ENCODE measurements at places on chromosomes 7 and 10.

DNA sequence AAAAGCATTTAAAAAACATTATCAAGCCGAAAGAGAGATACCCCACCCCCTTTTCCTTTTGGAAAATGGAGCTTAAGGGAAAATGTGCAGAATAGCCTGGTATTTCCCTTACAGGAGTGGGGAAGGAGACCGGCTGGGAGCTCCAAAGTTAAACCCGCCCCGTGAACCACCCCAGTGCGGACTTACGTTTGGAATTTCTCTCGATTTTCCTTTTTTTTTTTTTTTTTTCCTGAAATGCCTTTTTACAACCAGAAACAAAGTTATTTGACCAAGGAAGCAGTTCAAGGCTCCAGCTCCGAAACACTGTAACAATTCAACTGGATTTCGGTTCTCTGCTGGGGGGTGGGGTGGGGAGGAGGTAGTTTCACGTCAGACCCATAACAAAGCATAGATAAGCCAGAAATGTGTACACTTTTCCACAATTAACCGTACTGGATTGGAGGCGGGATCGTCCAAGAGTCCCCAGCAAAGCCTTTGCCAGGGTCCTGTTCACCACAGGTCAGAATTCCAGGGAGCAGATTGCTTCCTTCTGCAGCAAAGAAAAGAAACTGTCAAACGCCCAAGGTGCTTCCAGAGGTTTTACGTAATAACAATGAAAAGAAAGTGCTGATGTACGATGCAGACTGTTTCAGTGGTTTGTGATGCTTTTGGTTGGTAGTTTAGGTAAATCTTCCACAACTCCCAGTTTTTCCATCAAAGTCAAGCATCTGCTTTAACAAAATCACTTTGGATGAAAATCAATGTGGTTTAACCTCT, 6.7 kb downstream of the SKIDA1 start:
- DNase-seq: no peak

DNA sequence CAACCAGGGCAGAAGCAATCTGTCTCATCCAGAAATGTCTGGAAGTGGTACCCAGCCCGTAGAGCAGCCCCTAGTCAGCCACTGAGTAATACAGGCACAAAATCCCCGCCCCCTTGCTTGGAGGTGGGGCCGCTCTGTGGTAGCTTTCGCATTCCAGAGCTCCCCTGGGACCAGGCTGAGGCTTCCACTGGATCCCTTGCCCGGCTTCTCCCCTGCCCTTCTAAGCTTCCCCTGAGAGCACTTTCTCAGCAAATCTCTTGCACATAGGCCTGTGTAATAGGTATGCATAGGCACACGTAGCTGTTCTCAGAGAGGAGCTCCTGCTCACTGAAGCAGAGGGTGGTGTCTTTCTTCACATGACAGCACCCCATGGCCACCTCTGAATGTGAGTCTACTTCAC, 144.2 kb downstream of the BMS1 start:
- no peak for DNase-seq

- DNase-seq: no peak
Measured at GRCh38 chr7:8560501-8560900, 127.1 kb downstream of the NXPH1 start.

GRCh38 chr10:74883428-74883827, 57.0 kb downstream of the KAT6B start:
- DNase-seq: no peak

GRCh38 chr7:70098133-70098561, 499.9 kb downstream of the AUTS2 start:
- no peak for DNase-seq

- DNase-seq: no peak
Measured at GRCh38 chr10:133156674-133157579, 3.1 kb upstream of the KNDC1 start.

DNA sequence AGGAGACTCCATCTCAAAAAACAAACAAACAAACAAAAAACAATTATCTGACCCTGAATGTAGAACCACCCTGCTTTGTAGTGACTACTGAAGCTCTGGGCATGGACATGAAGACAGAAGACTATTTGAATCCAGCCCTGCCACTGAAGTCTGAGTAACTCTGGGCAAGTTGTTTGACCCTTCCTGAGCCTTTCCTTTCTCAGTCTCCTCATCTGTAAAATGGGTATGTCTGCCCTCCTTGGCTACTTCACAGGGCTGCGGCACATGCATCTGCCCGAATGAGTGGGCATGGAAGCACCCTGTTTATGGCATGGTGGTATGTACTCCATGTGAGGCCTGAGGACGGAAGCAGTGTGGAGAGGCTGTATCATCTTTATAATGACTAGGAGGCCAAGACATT, 22.2 kb upstream of the MALSU1 start:
- no peak for DNase-seq

DNA sequence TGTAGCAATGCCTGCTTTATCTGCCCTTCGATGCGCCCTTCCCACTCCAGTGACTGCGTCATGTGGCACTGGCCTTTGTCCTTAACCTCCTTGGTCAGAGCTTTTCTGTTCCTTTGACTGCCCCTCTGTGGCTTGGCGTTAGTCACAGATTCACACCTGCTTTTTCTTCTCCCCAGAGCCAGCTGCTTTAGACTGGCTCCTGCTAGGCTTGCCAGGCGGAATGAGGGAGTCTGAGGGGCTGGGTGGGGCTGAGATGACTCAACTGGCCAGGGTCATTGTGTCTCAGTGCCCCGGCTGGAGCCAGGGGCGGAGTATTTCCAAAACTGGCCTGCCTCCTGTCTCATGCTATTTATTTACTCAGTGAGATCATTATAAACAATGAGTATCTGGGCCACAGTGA, 194.1 kb downstream of the EMX2 start:
- DNase-seq: no peak

- no peak for DNase-seq
Measured at GRCh38 chr10:43676331-43676730, 27.6 kb upstream of the ZNF32 start.

- no peak for DNase-seq
Measured at GRCh38 chr10:49285232-49285631, 13.7 kb upstream of the C10orf71 start.

- no peak for DNase-seq
Measured at GRCh38 chr10:110502072-110502845, 4.6 kb downstream of the DUSP5 start.

DNA sequence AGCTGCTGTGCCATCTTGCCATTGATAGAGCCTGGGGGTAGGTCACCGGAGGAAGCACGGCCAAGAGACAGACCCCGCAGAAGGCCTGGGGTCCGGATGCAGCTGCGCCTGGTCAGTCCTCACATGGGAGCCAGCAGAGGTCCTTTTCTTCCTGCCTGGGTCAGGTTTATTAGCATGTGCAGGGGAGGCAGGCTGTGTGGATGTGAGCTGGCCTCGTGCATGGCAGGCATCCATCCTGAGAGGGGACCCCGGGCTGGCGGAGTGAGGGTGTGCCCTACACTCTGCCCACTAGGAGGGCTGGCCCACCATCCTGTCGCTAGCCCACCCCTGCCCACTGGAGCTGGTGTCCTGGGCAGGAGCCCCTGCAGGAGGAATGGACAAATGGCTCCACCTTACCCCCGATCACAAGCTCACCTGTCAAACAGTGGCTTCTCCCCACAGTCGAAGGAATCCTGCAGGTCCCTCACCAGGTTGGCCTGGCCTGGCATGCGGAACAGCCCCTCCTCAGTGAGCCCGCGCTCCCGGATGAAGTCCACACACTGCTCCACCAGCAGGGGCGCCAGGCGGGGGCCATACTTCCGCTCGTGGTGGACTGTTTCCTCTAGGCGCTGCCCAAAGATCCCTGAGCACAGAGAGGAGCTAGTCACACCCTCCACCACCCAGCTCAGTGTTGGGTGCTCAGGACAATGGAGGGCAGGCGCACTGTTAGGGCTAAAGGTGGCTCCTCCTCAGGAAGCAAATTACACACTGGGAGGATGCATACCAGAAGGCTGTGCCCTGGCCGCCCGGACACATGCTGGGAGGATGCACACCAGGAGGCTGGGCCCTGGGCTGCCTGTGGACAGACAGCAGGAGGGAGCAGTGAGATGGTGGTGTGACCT, 145.4 kb downstream of the ARHGAP22 start:
- DNase-seq: no peak

DNA sequence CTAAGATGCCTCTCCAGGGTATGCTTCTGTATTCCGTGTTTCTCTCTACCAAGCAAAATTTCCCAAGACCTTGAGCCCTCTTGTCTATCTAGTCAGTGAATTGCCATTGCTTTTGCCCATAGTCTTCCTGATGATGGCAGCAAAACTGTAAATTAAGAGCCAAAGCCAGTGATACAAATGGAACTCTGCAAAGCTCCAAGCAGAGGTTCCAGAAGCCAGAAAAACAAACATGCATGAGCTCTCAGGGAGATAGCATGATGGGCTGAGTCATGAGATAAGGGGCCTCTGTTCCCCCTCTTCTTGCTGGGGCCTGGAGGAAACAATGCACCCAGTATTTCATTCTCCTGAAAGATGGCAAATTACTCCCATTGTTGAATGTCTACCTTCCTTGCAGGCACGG, 24.7 kb downstream of the LSMEM1 start:
- DNase-seq: no peak

- no peak for DNase-seq
Measured at GRCh38 chr7:46363688-46364087, 442.6 kb upstream of the IGFBP3 start.

DNA sequence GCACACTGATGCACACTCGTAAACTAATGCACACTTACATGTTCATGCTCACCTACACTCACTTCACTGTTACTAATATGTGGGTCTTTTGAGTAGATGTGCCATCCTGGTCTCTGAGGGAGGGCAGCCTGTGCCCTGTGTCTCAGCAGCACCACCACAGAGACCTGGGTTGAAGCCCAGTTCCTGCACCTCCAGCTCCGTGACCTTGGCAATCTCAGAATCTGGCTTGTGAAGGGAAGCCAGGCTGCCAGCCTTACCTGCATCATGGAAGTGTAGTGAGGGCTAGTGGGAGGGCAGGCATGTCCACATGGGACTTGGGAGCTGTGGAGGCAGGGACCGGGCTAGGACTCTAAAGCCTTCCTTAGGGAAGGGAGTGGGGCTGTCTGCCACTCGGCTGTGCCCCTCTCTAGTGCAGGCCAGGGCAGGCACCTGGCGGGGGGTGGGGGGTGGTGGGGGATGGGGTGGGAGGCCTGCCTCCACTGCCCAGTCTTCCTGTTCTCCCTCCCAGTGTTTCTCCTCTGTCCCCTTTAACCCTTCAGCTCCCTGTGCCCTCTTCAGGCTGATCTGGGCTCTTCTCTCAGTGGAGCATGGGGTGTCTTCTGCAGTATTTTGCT, 8.1 kb downstream of the ADCY1 start:
- no peak for DNase-seq

DNA sequence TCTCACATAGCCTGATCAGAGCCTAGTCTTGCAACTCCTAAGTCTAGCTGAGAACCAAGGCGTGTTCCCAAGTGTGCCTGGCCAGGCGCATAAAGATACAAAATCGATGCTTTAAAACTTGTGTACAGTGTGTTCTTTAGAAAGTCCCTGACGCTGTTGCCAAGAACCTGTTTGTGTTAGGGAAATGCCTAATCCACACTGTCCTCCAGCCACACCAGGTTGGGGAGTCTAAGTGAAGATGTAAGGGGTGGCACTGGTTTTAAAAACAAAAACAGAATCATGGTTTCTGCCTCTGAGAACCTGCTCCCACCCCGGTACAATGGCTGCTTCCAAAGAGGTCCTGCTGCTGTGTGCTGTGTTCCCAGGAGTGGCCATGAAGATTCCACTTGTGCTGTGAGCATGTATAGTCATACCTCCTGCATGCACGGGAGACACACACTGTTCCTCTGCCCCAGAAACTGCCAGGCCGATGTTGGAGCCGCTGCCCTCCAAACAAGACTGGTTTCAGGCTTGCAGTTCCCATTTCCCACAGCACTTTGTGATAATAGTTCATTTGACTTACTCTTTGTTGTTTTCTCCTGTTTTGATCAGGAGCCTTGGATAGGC, 88.5 kb downstream of the CCNY start:
- no peak for DNase-seq

- no peak for DNase-seq
Measured at GRCh38 chr10:71690094-71690720, 29.4 kb downstream of the C10orf105 start.

- no peak for DNase-seq
Measured at GRCh38 chr10:130037169-130037661, 73.1 kb upstream of the EBF3 start.

- DNase-seq: no peak
Measured at GRCh38 chr7:913736-914520, 37.6 kb downstream of the GET4 start.

- DNase-seq: peak; percentile 31
Measured at GRCh38 chr7:130141161-130141883, 63.9 kb downstream of the TMEM209 start.

DNA sequence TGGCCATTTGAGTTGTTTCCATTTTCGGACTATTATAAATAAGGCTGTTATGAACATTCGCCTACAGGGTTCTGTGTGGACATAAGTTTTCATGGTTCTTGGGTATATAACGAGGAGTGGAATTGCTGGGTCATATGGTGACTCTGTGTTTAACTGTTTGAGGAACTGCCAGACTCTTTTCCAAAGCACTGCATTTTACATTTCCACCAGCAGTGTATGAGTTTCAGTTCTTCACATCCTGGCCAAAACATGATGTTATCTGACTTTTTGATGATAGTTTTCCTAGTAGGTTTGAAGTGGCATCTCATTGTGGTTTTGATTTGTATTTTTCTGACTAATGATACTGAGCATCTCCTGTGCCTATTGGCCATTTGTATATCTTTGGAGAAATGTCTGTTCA, 5.4 kb downstream of the SUV39H2 start:
- no peak for DNase-seq

DNA sequence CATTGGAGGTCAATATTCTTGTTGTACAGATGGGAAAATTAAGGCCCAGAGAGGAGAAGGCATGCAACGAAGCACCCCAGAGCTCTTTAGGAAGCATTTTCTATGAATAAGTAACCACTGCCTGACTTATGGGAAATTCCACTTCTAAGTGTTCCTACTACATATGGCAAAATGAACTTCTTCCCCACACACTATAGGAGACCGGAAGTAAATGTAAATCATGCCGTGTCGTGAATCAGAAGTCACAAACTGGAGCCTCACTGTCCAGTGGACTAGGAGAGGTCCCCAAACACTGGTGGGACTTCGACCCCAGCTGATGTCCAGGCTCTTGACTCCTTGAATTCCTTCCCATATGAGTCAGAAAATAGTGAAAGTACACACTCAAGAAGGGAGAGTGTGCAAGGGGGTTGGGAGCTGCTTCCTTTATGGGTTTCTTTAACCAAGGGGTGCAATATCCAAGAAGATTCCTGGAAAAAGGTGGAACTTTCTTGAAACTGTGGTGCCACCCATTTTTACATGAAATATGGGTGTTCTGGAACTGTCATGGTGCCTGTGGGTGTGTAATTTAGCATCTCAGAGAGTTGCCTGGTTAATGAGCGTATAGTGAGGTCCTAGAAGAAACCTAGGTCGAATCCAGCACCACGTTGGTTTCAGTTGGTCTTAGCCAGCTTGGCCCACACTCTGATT, 6.7 kb downstream of the RASSF4 start:
- no peak for DNase-seq

GRCh38 chr7:128895320-128895719, 15.2 kb downstream of the KCP start:
- no peak for DNase-seq

- no peak for DNase-seq
Measured at GRCh38 chr10:20835335-20835734, 61.8 kb downstream of the NEBL start.

- no peak for DNase-seq
Measured at GRCh38 chr10:96212911-96213310, 58.5 kb downstream of the BLNK start.

GRCh38 chr10:71092812-71093401, 119.5 kb upstream of the UNC5B start:
- no peak for DNase-seq

All from stimulated activated CD4-positive, alpha-beta T cell treated with anti-CD3 and anti-CD28 coated beads, Interleukin-1b, Interleukin-23, amount 100 ng/mL, for 48 hours (primary cell).